ENCODE measurements at places on chromosomes 5 and 9.

DNA sequence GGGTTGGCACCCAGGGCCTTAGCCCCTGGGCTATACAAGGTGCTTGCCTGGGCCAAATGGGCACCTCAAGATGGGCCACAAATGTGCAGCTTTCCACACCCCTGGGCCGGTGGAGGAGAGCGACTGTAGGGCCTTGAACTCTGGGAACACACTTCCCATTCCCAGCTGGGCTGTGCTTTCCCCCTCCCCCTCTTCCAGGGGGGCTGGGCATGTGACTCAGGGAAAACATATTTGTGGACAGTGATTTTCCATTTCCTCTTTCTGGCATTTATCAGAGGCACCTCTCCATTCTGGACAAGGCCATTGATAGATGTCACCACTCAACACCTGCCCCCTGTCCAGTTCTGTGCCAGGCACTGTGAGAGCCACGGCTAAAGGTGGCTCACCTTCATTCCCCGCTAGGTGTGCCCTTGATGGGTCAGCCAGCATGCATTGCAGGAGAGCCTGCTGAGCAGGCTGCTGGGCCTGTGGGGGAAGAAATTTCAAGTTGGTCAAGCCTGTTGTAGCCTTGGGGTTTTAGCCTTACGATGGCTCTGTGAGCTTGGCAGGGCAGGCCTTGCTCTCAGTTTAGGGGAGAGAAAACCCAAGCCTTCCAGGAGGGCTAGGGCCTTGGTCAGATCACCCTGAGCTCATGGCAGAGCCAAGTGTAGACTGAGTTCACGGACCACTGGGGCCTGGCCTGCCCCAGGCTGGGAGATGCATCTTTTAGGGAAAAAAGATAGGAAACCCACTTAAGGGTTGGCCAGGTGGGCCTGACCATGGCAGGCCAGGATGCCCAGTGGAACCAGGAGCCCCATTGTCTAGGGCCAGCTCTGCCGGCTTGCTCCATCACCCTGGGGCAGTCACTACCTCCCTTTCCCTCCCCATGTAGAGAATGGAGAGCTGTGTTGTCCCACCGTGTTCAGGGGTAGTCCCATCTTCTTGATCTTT lies 113.9 kb downstream of the DAB2IP start:
- no peak for DNase-seq

DNA sequence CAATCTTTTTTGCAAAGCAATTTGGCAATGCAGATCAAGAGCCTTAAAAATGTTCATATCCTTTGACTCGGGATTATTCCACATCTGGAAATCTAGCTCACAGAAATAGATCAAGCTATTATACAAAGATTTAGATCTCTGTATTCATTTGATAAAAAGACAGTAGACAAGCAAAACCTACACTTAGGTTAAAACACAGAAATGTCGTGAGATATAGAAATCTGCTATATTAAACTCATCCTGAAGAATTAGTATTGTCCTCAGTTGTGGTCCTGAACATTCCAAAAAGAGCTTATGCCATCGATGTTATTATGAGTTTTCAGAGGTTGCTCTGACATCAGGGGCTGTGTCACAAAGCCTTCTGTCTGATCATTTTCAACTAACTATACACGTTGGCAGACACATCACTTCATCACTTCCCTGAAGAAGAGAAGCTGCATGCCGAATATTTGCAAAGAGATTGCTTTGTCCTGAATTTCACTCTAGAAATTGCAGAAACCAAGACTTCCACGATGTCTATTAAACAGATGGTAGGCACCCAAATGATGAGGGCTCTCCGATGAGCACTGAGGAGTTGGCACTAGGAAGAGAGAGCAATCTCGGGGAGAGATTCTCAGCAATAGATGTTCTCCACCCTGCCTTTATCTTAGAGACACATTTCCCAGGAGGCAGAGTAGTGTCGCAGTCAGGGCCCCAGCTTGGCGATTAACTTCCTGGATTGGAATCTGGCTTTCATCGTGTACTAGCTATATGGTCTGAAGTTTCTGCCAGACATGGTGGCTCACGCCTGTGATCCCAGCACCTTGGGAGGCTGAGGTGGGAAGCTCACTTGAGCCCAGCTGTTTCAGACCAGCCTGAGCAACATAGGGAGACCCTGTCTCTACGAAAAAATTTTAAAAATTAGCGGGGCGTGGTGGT lies 1.9 kb upstream of the UBTD2 start:
- no peak for DNase-seq

DNA sequence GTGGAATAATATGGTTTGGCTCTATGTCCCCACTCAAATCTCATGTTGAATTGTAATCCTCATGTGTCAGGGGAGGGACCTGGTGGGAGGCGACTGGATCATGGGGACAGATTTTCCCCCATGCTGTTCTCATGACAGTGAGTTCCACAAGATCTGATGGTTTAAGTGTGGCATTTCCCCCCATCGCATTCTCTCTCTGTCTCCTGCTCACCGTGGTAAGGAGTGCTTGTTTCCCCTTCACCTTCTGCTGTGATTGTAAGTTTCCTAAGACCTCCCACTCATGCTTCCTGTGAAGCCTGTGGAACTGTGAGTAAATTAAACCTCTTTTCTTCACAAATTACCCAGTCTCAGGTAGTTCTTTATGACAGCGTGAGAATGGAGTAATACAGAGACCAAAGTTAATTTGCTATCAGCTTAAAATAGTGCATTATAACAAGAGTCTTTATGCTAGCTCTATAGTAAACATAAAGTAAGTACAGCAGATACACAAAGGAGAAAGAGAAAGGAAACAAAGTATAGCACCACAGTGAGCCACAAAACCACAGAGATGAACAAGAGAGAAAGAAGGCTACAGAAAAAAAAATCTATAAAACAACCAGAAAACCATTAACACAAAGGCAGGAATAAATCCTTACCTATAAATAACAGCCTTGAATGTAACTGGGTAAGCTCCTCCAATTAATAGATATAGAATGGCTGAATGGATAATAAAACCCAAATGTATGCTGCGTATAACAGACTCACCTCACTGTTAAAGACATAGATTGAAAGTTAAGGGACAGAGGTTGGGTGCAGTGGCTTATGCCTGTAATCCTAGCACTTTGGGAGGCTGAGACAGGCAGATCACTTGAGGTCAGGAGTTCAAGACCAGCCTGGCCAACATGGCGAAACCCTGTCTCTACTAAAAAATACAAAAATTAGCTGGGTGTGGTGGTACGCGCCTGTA lies 39.7 kb downstream of the RAPGEF6 start:
- no peak for DNase-seq

GRCh38 chr5:98593418-98593817 lies 180.0 kb upstream of the RGMB start:
- no peak for DNase-seq

DNA sequence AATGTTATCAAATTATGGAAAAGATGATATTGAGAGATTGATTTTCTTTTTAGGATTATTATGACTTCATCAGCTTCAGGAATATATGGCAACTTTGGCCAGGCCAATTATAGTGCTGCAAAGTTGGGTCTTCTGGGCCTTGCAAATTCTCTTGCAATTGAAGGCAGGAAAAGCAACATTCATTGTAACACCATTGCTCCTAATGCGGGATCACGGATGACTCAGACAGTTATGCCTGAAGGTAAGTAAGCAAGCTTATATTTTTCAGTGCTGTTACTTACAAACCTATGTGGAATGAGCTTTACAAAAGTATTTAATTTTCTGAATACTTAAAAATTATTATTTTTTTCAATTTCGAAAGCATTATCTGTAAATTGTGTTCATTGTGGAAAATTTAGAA lies 26.5 kb downstream of the HSD17B4 start:
- no peak for DNase-seq

- no peak for DNase-seq
These were observed 395.7 kb upstream of the ZNF462 start for GRCh38 chr9:106467113-106467864.

- no peak for DNase-seq
These were observed 113.0 kb downstream of the UGCG start for GRCh38 chr9:112009656-112010055.

- DNase-seq, result no peak
These were observed 43.2 kb downstream of the MRRF start for GRCh38 chr9:122307925-122308324.

DNA sequence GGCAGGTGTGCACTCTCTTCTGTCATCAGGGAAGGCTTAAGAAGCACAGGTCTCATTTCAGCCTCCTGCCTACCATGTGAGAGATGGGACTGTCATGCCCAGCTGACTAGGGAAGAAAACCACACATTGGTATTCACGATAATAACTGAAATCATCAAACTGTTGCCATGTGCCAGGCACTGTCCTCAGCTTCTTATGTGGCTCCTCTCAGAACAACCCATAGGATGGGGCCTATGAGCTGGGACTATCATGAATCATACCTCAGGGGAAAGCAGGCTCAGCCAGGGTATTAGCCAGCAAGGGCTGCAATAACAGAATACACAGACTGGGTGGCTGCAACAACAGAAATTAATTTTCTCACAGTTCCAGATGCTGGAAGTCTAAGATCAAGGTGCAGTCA lies 3.3 kb downstream of the AFAP1L1 start:
- DNase-seq, result no peak

- DNase-seq, result no peak
These were observed 96.2 kb downstream of the OSTF1 start for GRCh38 chr9:75184471-75184870.

- DNase-seq, result no peak
These were observed 597.0 kb upstream of the ITGA1 start for GRCh38 chr5:52190737-52191136.

GRCh38 chr9:107276966-107277710 lies 5.9 kb upstream of the RAD23B start:
- DNase-seq, result no peak

- DNase-seq, result no peak
These were observed 168.7 kb downstream of the C5orf15 start for GRCh38 chr5:133799571-133800237.

DNA sequence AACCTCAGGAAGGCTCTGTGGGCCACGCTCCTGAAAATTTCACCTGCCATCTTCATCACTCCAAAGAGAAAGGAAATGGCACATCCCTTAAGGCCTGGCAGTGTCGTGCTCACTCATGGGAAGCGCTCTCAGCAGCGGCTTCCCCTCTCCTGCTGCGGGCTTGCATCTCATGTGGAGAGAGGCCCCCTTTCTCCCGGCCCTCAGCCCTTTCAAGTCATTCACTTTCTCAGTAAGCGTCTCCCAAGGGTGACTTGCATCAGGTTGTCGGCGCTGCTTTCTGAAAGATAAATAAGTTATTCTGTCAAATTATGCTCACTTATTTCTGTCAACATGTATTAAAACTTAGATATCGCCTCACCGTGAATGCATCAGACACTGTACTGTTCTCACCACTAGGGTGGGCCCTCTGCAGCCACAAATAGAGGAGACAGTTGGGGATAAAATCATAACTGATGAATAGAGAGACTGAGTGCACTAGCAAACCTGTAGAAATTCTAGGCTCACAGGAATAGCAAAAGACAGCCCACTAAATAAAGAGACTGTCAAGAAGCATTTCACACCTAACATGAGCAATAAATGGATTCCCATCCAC lies 174.6 kb downstream of the RFK start:
- no peak for DNase-seq

- DNase-seq, result no peak
These were observed 96.1 kb upstream of the IER5L start for GRCh38 chr9:129273941-129274684.

- no peak for DNase-seq
These were observed 744.5 kb upstream of the C9orf72 start for GRCh38 chr9:28317745-28318144.

DNA sequence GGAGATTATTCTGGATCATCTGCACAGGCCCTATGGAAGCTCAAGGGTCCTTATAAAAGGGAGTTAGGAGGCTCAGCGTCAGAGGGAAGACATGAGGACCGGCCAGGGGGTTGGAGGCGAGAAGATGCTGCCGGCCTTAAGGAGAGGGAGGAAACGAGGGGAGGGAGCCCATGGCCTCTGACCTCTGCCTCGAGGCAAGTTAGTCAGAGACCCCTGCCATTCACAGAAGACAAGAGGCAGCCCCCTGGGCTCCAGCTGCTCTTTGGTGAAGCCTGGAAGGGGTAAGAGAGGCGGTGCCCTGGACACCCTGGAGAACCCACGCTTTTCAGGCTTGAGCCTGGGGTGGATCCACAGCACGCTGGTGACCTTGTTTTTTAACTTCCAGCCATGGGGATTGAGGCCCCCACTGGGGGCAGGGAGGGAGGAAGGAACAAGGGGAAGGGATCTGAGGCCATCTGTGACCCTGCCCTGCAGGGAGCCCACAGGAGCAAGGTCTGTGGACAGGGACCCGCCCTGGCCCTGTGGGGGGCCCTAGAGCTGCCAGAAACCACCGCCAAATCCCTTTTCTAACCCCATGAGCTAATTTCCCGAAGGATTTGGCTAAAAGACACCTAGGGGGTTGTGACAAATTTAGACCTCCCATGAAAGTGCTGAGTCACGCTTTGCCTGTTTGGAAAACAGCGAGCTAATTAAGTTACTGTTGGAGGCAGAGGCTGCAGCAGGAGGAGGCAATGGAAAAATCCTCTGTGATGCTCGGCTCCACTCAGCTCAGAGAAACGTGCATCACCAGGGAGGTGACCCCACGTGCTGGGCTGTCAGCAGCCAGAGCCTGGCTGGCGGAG lies 49.7 kb downstream of the OLFM1 start:
- no peak for DNase-seq

GRCh38 chr5:120405923-120406322 lies 58.2 kb upstream of the PRR16 start:
- no peak for DNase-seq

GRCh38 chr5:55432549-55432948 lies 102.2 kb downstream of the PLPP1 start:
- no peak for DNase-seq

- no peak for DNase-seq
These were observed 39.8 kb downstream of the ADRA1B start for GRCh38 chr5:159956074-159956473.

DNA sequence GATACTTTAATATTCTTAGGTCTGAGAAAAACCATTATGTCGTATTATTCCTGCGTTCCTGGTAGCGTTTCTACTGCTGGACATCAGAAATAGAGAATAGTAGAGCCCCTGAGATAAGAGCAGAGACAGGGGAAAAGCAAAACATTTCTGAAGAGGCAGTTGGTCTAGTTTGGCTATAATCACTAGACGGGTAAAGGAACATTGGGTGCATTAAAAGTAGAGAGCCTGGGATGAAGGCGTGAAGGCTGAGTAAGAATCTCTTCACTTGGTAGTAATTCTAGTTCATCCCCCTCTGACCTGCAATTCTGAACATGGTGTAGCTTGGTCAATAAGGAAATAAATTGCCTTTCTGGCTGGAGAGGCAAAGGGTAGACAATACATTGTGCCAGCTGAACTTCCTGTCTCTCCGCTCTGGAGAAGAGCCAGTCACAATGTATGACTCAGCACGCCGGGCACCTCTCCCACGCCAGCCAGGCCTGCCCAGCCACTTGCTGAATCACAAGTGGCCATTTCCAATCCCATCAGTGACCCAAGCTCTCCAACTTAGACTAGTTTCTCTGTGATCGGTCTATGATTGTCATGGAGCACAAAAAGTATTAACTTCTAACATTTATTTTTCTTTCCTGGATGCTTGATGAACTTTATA lies 75.4 kb downstream of the STK32A start:
- DNase-seq, result no peak

DNA sequence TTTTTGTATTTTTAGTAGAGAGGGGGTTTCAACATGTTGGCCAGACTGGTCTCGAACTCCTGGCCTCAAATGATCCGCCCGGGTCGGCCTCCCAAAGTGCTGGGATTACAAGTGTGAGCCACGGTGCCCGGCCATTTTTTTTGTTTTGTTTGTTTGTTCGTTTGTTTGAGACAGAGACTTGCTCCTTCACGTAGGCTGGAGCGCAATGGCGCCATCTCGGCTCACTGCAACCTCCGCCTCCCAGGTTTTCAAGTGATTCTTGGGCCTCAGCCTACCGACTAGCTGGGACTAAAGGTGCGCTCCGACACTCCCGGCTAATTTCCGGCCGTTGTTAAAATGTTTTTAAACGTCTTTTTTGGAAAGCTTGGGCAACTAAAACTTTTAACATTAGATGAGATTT lies 54.0 kb downstream of the SHOC1 start:
- DNase-seq, result no peak

- no peak for DNase-seq
These were observed 15.1 kb downstream of the ROPN1L start for GRCh38 chr5:10456583-10457420.
